ENCODE measurements at places on chromosomes 2 and 18. TPM values are rescaled to one million over a fixed set of nuclear protein-coding genes. Genes with fewer than 3 reads are reported as not detected.

GRCh38 chr2:69694894-69695849, 46.8 kb upstream of the ANXA4 start:
- H3K4me1 ChIP-seq: peaks cover 15% of the 10 kb centered on the region
- H3K27ac ChIP-seq: peak overlapping the region; percentile 10
- DNase-seq: no peak
- no peaks in the 10 kb centered on the region for H3K36me3 ChIP-seq
- no peaks in the 10 kb centered on the region for H3K27me3 ChIP-seq

DNA sequence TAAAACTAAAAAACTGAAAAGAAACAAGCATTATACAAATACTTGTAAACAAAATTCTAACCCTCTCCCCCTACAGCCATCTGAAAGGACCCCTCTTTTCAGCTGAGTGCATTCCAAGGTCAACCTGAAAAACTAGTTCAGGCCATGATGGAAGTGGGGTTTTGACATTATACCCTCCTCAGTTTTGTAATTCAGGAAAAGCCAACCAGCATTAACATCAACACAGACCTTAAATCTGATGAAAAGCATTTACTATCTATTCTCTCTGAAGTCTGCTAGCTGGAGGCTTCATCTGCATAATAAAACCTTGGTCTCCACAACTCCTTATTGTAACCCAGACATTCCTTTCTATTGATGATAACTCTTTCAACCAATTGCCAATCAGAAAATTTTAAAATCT, 302.2 kb downstream of the CNTNAP5 start:
- no peaks in the 10 kb centered on the region for H3K4me1 ChIP-seq
- no peak for DNase-seq
- no peak overlapping the region for H3K4me3 ChIP-seq
- H3K36me3 ChIP-seq: no peaks in the 10 kb centered on the region

DNA sequence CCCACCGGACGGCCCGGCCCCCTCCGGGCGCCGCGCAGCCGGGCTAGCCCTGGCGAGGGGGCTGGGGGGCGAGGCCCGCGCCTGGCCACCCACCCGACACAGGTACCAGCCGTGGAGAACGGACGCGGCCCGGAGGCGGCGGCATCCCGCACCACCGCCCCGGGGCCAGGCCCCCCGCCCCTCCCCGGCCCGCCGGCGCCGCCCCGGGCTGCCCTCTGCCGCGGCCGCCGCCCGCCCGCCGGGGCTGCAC, 405 bp downstream of the SOS1 start:
- no peaks in the 10 kb centered on the region for H3K36me3 ChIP-seq
- peak overlapping the region; percentile 70 for H3K27ac ChIP-seq
- no peak for DNase-seq

- H3K27ac ChIP-seq: no peak overlapping the region
- no peak for DNase-seq
- H3K4me3 ChIP-seq: no peak overlapping the region
Measured at GRCh38 chr18:623761-624620, 27.2 kb downstream of the CLUL1 start.

DNA sequence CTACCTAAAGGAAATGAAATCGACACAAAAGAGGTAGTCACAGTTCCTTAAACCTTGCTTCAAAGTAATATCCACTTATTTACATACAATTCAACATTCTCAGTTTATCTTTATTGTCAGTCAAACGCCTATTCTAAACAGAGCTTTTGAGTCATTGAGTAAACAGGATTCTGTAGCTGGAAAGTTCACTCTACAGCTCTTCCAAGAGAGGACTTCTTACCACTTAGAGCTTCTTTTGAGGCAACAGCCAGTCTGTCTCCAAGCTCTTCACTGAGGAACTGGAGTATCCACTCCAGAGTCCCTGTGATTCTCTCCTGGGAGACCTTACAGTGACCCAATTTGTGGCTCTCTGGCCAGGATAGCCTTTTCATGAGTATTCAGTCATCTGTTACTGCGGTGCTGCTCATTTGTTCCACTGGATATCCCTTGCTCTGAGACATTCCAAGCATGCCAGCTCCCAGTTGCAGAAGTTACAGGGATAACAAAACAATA, 210.9 kb upstream of the OSR1 start:
- no peak overlapping the region for H3K27ac ChIP-seq
- no peaks in the 10 kb centered on the region for H3K36me3 ChIP-seq
- no peaks in the 10 kb centered on the region for H3K27me3 ChIP-seq
- H3K4me1 ChIP-seq: peaks cover 8% of the 10 kb centered on the region
- DNase-seq: no peak
- H3K4me3 ChIP-seq: no peak overlapping the region

GRCh38 chr2:218999021-218999880, 6.0 kb upstream of the CRYBA2 start:
- no peak for DNase-seq
- no peaks in the 10 kb centered on the region for H3K36me3 ChIP-seq
- H3K4me3 ChIP-seq: no peak overlapping the region

GRCh38 chr2:228407821-228408220, 226.3 kb upstream of the SPHKAP start:
- no peak overlapping the region for H3K27ac ChIP-seq
- H3K4me3 ChIP-seq: no peak overlapping the region
- H3K27me3 ChIP-seq: no peaks in the 10 kb centered on the region
- no peak for DNase-seq

- no peak overlapping the region for H3K27ac ChIP-seq
- no peak for DNase-seq
- H3K4me1 ChIP-seq: no peaks in the 10 kb centered on the region
- no peaks in the 10 kb centered on the region for H3K36me3 ChIP-seq
- no peak overlapping the region for H3K4me3 ChIP-seq
Measured at GRCh38 chr2:175686002-175686401, 316.1 kb downstream of the LNPK start.

GRCh38 chr2:200199576-200200263, 106.8 kb upstream of the SPATS2L start:
- no peaks in the 10 kb centered on the region for H3K36me3 ChIP-seq
- H3K27ac ChIP-seq: no peak overlapping the region
- H3K27me3 ChIP-seq: no peaks in the 10 kb centered on the region
- DNase-seq: no peak

DNA sequence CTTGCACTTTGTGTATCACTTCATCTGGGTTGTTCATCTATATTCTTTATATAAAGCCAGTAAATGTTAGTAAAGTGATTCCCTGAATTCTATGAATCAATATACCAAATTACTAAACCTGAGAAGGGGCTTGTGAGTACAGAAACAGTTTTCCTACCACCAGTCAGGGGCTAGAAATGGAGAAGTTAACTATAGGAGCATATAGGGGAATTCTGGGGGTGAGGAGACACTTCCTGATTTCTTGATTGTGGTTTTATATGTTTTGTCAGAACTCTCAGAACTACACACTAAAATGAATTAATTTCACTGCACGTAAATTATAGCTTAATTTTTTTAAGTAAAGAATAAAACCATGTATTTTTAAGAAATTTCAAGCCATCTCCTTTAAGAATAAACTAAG, 93.7 kb downstream of the SESTD1 start:
- no peak overlapping the region for H3K4me3 ChIP-seq
- DNase-seq: no peak
- H3K27me3 ChIP-seq: no peaks in the 10 kb centered on the region
- no peaks in the 10 kb centered on the region for H3K4me1 ChIP-seq

GRCh38 chr18:23648456-23648855, 14.3 kb downstream of the ANKRD29 start:
- H3K27me3 ChIP-seq: no peaks in the 10 kb centered on the region
- H3K4me3 ChIP-seq: no peak overlapping the region
- H3K4me1 ChIP-seq: no peaks in the 10 kb centered on the region

GRCh38 chr2:78029392-78029995, 507.3 kb upstream of the LRRTM4 start:
- H3K36me3 ChIP-seq: no peaks in the 10 kb centered on the region
- no peak overlapping the region for H3K4me3 ChIP-seq
- no peak for DNase-seq
- no peaks in the 10 kb centered on the region for H3K4me1 ChIP-seq

DNA sequence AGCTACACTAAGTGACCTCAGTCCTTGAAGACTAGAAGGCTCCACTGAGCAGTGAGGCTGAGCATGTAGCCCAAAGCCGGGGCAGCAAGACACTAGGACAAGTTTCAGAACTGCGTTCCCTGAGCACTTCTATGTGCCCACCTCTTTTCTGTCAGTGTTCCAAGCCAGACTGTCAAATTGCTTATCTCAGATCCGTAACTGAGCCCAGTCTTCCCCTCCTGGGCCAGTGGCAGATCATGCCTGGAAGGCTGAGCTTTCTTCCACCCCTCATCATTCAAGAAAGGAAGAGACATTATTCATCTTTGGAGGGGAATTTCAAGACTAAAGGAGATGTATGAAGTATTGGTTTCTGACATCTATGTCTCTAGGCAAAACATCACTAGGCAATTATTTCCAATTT, 49.8 kb downstream of the EML6 start:
- no peaks in the 10 kb centered on the region for H3K27me3 ChIP-seq
- no peak overlapping the region for H3K27ac ChIP-seq
- no peak overlapping the region for H3K4me3 ChIP-seq
- H3K4me1 ChIP-seq: no peaks in the 10 kb centered on the region
- no peaks in the 10 kb centered on the region for H3K36me3 ChIP-seq
- no peak for DNase-seq

DNA sequence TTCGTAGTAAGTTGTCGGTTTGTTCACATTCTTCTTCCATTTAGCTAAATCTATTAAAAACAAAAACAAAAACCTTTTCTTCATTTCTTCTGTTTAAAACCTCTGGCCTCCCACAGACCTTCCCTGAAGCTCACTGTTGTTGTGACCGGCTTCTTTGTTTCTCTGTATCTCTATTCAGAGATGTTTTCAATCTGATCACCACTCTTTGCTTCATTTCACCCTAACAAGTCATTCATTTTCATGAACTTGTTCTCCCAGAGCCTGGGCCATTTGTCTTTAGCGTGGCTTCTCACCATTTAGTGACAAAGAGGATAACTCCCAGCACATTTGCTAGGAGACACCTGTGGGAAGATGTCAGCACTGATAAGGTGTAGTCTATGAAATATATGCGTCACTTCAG, 794.2 kb downstream of the ERBB4 start:
- no peaks in the 10 kb centered on the region for H3K4me1 ChIP-seq
- no peak overlapping the region for H3K4me3 ChIP-seq
- no peaks in the 10 kb centered on the region for H3K27me3 ChIP-seq
- DNase-seq: no peak
- H3K36me3 ChIP-seq: no peaks in the 10 kb centered on the region
- H3K27ac ChIP-seq: no peak overlapping the region

DNA sequence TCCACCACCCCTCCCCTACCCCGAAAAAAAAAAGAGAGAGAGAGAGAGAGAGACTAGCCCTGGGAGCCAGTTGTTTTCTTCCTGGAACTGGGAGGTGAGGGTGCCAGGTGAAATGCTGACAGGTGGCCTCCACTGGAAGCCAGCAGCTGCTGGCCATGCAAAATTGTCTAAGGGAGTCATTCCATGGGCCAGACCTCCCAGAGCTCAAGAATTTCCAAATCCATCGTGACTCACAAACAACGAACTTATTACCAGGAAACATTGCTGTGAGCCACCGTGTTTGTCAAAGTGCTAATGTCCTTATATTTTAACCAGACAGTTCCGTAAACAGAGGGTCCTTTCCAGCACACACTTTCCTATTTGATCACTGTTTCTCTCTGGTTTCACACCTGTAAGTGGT, 68.5 kb upstream of the PID1 start:
- H3K27me3 ChIP-seq: no peaks in the 10 kb centered on the region
- no peak overlapping the region for H3K4me3 ChIP-seq
- H3K36me3 ChIP-seq: no peaks in the 10 kb centered on the region
- H3K27ac ChIP-seq: no peak overlapping the region
- no peak for DNase-seq

- no peak overlapping the region for H3K27ac ChIP-seq
- H3K4me3 ChIP-seq: no peak overlapping the region
- no peaks in the 10 kb centered on the region for H3K27me3 ChIP-seq
- DNase-seq: no peak
Measured at GRCh38 chr2:24276349-24276899, 83.9 kb downstream of the ITSN2 start.

GRCh38 chr2:98849113-98849512, 86.9 kb downstream of the CRACDL start:
- no peak overlapping the region for H3K4me3 ChIP-seq
- no peak for DNase-seq
- no peaks in the 10 kb centered on the region for H3K27me3 ChIP-seq
- no peaks in the 10 kb centered on the region for H3K36me3 ChIP-seq
- H3K27ac ChIP-seq: no peak overlapping the region
- no peaks in the 10 kb centered on the region for H3K4me1 ChIP-seq

- H3K4me1 ChIP-seq: no peaks in the 10 kb centered on the region
- DNase-seq: no peak
- no peak overlapping the region for H3K4me3 ChIP-seq
- no peaks in the 10 kb centered on the region for H3K36me3 ChIP-seq
Measured at GRCh38 chr2:603869-604268, 73.3 kb downstream of the TMEM18 start.

DNA sequence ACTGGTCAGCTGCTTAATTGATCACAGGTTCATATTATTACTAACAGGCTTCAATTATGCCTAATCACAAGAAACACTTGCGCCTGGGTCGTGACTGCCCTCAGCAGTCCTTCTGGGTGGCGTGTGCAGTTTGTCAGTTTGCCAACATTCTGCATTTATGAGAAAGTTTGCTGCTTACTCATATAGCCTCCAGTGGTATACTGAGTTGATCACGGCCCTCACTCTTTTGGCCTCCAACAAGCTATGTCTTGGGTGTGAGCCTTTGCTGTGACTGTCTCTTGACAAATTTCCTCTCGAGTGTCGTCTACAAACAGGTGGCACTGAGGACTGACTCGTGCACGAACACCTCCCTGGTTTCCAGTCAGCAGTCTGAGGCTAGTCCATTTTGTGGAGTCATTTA, 27.3 kb downstream of the DCDC2C start:
- H3K4me3 ChIP-seq: no peak overlapping the region
- no peak for DNase-seq
- no peak overlapping the region for H3K27ac ChIP-seq
- no peaks in the 10 kb centered on the region for H3K36me3 ChIP-seq
- peaks cover 9% of the 10 kb centered on the region for H3K4me1 ChIP-seq

DNA sequence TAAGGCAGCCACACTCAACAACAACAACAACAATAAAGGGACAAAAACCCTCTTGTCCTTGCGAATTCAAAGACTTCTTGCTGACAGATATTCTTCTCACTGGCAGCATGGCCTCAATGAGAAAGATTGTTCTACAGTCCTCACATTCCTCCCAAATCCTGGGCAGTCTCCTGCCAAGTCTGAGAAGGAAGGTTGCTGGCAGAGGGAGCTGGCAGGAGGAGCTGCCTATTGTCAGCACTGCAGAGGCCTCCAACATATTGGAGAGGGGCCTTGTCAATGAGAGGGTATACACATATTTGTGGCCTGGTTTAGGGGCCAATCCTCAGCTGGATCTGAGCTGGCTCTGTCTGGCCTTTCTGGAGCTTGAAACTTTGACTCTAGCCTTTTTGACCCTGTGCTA, 63.5 kb downstream of the LAMA3 start:
- H3K4me1 ChIP-seq: peaks cover 4% of the 10 kb centered on the region
- no peaks in the 10 kb centered on the region for H3K36me3 ChIP-seq
- H3K27ac ChIP-seq: no peak overlapping the region
- H3K4me3 ChIP-seq: no peak overlapping the region

Gene GCC2
- total RNA-seq: 46.0 TPM

Gene CLHC1
- total RNA-seq: 0.28 TPM

Gene CYS1
- 13.5 TPM for total RNA-seq

Gene TWIST2
- 41.4 TPM for total RNA-seq

Gene POTEE
- total RNA-seq: not detected

Gene PER2
- 26.2 TPM for total RNA-seq

Gene DNAH7
- 2.0 TPM for total RNA-seq

Gene POMC
- 1.2 TPM for total RNA-seq

Gene IL1R1
- total RNA-seq: 281 TPM

Gene C2orf66
- not detected for total RNA-seq

Gene ST8SIA5
- 0.14 TPM for total RNA-seq

Gene ABCB11
- total RNA-seq: not detected

Gene TRABD2A
- total RNA-seq: 0.54 TPM
